Peyer's patch (tissue), 4 donors: ENCODE measurements at places on chromosomes 12 and 14. TPM values are rescaled to one million over a fixed set of nuclear protein-coding genes. Genes with fewer than 3 reads are reported as not detected.

The GLI1 gene
- 0.88 TPM for total RNA-seq

The KERA gene
- total RNA-seq = not detected

The CPNE6 gene
- total RNA-seq = not detected

The DHRS2 gene
- total RNA-seq = not detected

The KRT71 gene
- total RNA-seq = not detected

The A2M gene
- total RNA-seq = 39.8 TPM

The GALNT8 gene
- 24.1 TPM for total RNA-seq

The POTEG gene
- not detected for total RNA-seq

The GDF3 gene
- not detected for total RNA-seq

The LRCOL1 gene
- total RNA-seq = not detected

The HVCN1 gene
- 16.5 TPM for total RNA-seq

The NAV3 gene
- 2.9 TPM for total RNA-seq

The MUCL1 gene
- total RNA-seq = not detected

The TMEM233 gene
- not detected for total RNA-seq

The SSTR1 gene
- total RNA-seq = 10.9 TPM

The LRP1-AS gene
- total RNA-seq = not detected
